ENCODE measurements at places on chromosomes 1 and 21.

DNA sequence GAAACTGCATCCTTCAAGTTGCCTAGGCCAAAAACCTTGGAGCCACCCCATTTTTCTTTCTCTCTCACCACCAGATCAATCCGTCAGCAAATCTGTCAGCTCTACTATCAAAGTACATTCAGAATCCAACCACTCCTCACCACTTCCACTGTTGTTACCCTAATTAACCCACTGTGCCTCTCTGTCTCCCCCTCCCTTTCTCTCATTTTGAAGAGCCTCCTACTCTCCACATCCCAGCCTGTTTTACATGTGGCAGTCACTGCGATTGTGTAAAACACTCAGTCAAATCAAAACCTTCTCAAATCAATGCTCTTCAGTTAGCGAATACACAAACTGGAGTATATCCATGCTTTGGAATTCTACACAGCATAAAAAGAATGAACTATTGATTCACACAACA is 33.1 kb downstream of the ZNF684 start:
- no peak for DNase-seq

- no peak for DNase-seq
These were observed 11.5 kb downstream of the ADAMTSL4 start for GRCh38 chr1:150560576-150561253.

DNA sequence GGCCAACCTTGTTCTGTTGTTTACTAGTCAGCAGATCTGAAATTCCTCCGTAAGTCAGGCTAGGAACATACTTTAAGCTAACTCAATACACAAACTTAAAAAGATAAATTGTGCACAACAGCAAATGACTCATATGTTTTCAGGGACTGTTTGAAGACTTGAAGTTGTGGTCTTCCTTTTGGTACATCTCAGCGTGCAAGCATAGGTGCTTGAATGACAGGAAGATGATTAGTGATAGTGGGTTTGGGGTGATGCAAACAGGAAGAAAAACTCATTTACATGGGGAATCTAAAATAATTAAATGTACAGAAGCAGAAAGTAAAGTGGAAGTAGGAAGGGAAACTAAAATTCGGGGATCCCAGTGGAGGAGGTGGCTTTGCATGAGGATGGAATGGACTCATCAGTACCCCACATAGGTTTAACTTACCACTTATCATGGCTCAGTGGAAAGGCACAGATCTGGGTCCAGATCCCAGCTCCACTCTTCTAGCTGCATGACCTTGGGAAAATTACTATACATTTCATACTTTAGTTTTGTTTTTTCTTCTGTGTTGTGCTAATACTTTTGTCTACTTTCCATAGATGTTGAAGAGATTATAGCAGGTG is 122.3 kb downstream of the XCL2 start:
- no peak for DNase-seq

DNA sequence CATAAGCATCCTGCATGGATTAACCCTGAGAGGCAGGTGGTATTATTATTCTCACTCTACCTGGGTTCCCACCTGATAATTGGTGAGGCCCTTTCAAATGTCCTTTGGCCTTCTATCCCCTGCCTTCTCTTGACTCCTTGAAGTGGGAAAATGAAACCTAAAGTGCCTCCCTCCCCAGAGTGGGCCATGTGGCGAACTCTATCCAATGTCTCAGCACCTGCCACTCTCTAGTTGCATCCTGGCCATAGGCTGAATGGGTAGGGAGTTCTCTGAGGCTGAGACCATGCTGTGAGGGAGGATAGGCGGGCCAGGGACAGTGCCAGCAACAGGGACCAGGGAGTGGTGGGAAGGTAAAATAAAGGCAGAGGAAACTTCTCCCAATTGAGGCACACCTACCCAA is 35.3 kb downstream of the ELF3 start:
- DNase-seq: no peak

- DNase-seq: no peak
These were observed 184.4 kb downstream of the COQ8A start for GRCh38 chr1:227124473-227124872.

- no peak for DNase-seq
These were observed 47.2 kb upstream of the PAX7 start for GRCh38 chr1:18583326-18583941.

DNA sequence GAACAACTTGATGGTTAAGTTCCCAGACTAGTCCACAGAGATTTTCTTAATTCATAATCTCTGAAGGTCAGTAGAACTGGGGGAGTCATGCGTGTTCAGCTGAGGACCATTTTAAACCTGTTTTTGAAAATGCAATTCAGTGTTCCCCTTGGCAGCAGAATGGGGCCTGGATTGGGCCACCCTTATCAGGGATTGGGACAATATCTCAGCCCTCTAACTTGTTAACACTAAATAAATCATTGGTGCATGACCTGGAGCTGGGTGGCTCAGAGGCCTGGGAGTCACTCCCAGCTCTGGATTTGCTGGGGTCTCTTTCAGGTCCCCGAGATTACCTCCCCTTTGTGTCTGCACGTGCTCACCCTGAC is 55.3 kb downstream of the MRPS6 start:
- no peak for DNase-seq

GRCh38 chr1:201259476-201260235 is 23.6 kb upstream of the PKP1 start:
- DNase-seq: peak; percentile 54

- peak; percentile 58 for DNase-seq
These were observed 490 bp downstream of the SERINC2 start for GRCh38 chr1:31413405-31414001.

DNA sequence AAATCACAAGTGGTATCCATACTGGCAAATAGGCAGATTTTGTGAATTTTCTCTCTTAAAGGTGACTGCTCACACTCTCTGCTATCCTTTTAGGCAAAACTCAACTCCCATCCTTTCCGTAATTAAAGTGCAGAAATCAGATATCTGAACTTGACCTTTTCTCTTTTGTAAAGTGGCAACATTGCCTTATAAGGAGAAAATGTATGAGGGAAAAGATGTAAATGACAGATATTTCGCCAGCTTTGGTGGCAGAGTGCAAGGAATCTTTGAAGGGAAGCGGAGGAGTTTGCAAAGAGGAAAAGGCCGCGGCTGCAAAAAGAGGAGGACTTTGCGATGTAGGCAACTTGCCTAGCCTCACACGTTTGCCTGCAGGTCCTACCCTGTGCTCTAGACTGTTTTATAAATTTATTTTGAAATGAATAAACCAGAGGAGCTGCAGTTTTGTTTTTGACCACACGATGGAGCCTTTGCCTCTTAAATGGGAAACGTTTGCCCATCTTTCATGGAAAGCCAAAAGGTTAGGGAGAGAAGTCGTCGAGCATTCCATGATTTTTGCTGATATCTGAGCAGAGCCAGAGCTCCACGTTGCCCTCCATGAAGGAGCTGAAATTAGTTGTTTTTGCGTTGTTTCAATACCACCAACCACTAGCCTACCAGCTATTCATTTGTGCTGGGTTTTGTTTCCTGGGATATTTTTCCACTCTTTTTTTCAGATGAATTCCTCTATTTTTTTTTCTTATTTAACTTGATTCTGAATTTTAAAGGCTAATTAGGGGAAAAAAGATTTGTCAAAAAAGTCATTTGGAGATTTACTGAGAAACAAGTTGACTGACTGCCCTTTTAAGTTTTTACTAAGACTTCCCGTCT is 242.3 kb downstream of the LMX1A start:
- peak; percentile 52 for DNase-seq

GRCh38 chr1:109917051-109917767 is 6.6 kb downstream of the CSF1 start:
- DNase-seq: no peak

- no peak for DNase-seq
These were observed 8.9 kb upstream of the CD55 start for GRCh38 chr1:207312604-207312920.

DNA sequence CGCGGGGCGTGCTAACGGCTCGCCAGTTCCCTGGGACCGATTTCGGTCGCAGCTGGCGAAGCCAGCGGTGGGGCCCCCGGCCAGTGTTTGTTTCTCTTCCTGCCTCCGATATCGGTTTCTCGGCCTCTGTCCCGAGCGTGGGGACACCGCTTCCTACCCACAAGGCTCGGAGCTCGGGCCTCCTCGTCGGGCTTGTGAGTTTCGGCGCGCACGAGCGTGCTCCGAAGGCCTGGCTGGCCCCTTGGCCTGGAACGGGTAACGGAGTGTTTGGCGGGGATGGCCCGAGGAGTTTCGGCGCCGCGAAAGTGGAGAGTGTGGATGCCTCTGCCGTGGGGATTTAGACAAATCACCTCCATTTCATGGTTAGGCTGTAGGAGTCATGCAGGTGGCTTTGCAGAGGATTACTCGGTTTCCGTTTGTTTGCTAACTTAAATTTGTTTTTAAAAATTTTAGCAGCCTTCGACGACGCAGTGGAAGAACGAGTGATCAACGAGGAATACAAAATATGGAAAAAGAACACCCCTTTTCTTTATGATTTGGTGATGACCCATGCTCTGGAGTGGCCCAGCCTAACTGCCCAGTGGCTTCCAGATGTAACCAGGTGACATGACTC is 559 bp downstream of the RBBP4 start:
- no peak for DNase-seq

DNA sequence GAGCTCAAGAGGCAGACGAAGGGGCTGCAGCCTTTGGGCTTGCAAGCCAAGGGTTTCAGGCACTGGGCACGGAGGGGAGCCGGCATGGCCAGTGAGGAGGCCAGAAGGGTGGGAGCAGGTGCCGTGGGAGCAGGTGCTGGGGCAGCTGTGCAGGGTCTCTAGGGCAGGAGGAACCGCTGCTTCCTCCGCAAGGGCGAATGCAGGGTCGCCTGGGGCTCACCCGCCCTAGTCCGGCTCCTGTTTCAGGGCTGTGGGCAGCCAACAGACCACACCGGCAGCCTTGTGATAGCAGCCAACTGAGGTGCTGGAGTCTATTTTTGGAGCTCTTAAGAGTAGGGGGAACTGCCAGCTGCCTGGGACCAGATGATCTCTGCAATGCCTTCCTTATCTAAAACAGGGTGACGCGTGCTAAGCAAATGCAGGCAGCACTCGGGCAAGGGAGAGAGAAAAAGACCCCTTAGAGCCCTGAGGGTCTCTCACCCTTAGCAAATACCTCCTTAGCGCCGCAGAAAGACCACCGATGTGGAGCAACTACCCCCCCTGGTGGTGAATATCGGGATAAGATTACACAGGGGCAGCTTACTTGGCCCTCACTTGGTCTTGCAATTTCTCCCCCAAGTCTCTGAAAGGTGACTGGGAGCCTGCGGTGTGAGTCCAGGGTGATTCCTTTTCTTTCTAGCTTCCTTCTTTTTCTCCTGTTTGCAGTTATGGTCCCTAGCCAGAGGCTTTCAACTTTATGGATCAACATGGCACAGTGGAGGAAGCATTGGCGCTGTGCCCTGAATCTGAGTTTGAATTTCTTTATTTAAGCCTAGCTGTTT is 20.7 kb upstream of the MAPKAPK2 start:
- peak; percentile 42 for DNase-seq

GRCh38 chr1:39657923-39658485 is 13.9 kb downstream of the NT5C1A start:
- DNase-seq: peak; percentile 49

DNA sequence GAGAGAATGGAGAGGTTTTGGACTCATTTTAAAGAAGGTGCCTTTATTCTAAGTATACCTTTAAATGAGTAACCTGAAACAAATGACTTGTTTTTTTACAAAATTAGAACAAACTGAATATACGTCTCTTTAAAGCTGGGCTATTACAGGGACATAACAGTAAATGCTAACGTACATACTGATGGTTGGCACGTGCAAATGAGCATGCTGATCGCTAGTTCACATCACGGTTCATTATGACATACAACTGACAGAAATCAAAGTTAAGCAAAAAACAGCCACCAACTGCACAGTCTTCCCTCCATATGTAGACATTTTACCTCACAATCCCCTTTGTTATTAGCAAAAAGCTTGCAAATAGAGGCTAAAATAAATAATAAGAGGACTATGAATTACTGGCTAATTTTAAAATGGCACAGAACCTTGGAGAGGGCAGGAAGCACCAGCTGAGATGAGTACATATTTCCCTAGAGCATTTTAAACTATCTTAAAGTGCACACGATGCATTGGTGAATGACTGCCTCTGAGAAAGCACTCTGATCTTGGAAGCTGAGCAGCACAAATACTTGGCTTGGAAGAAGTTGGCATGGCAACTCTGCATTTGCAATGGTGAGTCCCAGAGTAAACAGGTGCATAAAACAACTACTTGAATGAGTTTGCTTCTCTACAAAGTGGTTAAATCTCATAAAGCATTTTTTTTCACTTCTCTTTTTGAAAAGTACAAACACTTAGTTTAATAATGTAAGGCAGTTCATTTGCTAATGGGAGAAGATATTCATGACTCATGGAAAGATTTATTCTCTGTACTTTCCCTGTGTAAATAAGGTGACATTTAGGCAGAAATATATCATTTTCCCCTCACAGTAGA is 204.7 kb downstream of the LHX8 start:
- DNase-seq: no peak

DNA sequence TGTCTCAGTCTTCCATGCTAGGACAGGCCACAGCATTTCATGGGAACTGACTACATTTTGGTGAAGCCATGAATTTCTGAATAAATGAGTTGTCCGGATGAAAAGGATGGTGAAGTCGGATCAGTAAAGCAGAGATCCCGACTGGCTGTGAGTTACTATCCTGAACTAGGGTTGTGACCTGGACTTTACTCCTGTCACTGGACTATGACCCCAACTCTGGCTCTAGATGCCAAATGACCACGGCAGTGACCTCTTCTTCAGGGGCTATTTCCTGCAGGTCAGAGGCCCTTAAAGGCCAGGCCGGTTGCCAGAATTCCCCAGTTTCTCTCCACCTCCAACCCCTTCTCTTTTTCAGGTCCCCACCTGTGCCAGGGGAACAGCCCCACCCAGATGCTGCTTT is 1.7 kb upstream of the NECTIN4 start:
- no peak for DNase-seq

GRCh38 chr1:182473556-182473955 is 23.6 kb downstream of the RGSL1 start:
- no peak for DNase-seq

DNA sequence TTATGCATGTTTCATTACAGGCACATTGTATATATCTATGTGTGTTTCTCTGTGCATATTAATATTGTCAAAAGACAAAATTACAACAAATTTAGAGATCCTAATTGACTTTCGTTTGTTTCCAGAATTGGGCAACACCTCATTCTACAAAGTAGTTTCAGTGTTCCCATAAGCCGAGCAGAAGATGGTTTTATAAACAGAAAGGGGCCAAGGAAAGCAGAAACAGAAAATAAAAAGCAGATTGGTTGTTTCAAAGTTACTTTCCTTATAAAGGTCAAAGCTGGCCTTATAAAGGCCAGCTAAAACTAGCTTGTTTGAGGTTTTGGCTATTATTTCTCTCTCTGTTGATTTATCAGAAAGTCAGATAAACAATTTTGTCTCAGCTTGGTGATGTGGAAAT is 116.2 kb upstream of the FGGY start:
- DNase-seq: peak; percentile 93

DNA sequence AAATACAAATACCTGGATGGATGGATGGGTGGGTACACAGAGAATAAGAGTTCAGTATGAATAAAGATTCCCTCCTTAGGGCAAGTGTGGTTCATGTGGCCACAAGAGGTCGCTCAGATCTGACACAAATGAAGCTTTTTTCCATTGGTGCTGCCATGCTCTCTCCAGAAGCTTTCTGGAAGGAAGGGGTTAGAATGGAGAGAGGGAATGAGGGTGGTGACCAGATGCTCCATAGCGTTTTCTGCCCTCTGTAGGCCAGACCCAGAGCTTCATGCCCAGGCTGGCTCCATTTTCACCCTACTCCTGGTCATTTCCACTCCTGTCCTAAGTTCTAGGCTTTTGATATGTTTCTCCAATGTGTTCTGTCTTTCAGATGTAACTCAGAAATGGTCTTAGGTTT is 3.3 kb upstream of the FCRL6 start:
- DNase-seq: peak; percentile 90
